ENCODE measurements at places on chromosomes 5 and 9.
A peak's percentile ranks its signal among the peaks of the same experiment; 100 is the strongest.

GRCh38 chr9:83451308-83451707 lies 86.9 kb downstream of the FRMD3 start:
- peak; percentile 50 for DNase-seq

DNA sequence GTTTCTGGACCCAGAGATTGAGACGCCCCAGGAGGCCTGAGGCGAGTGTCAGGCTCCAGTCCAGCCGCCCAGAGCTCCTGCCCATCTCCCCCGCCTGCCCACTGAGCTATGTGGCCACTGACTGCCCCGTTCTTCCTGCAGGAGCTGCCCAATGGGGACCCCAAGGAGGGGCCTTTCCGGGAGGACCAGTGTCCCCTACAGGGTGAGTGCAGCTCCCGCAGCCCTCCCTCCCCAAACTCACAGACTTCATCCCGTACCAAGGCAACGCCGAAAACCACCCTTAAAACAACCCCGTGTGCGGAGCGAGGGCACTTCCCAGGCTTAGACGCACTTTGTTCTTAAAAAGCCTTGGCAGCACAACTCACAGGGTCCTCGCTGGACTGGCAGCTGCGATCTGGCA lies 23.4 kb downstream of the NKD2 start:
- DNase-seq: no peak

- peak; percentile 38 for DNase-seq
Observed at GRCh38 chr5:134245101-134245604, 19.3 kb upstream of the PPP2CA start.

DNA sequence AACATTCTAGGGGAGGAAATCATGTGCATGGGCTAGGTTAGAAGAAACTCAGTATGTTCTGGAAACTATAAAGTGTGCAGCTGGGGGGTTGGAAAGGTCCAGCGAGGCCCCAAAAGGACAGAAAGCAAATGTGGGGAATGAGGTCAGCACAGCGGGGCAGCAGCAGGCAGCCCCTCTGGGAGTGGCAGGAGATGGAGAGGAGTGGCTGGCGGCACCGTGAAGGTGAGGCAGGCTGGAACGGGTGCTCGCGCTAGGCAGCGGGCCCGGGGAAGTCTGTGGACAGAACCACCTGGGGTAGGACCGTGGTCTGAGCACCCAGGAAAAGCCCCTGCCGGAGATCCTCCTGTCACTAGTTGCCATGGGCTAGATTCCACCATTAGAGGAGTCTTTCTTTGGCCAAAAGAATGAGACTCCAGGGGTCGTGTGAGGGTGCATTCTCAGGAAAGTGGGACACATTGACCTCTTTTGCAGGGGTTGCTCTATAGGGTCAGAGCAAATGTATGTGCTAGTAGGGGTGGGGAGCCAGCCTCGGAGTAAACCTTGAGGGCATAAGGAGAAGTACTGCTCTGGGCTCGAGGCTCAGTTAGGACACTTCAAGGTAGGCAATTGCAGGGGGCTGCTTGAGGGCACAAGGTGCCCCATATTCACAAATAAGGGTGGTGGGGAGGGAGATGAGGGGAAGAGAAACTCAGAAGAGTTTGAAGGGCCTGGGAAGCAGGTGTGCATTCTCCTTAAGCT lies 61.2 kb downstream of the IL6ST start:
- no peak for DNase-seq

GRCh38 chr9:120136696-120137095 lies 443.3 kb downstream of the CDK5RAP2 start:
- no peak for DNase-seq

- no peak for DNase-seq
Observed at GRCh38 chr5:115532517-115532916, 12.1 kb downstream of the FEM1C start.

- DNase-seq: no peak
Observed at GRCh38 chr9:87214991-87215390, 267.7 kb upstream of the GAS1 start.

DNA sequence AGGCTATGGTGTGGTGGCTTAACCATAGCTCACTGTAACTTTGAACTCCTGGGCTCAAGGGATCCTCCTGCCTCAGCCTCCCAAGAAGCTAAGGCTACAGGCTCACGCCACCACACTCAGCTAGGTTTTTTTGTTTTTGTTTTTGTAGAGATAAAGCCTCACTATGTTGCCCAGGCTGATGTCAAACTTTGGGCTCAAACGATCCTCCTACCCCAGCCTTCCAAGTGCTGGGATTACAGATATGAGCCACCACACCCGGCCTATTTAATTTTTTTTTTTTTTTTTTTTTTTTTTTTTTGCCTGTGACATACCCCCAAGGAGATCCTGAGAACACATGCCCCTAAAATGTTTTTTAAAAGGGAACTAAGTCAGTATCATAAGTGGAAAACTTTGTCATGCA lies 10.4 kb downstream of the FUBP3 start:
- DNase-seq: no peak

DNA sequence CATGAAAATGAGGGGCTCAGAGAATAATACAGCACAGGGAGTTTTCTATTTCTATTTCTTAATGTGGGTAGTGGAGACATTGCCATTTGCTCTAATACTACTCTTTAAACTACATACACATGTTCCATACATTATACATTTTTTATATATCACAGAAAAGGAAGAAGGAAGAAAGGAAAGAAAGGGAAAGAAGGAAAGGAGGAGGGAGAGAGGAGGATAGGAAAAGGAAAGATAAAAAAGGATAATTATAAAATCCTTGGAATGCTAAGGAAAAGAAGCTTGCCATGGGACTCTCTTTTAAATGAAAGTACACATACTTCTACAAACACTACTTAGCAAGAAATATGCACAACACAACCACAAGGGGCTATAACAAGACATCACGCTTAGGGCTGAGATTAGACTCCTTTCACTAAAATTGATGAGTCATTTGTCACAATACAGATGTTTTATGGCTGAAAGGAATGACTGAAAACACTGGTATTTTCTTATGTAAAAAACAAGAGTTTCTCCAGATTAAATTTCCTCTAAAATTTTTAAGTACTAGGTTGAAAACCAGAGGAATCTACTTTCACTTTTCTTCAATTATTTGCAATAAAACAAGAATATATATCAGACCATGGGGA lies 219.8 kb downstream of the ARL15 start:
- DNase-seq: no peak

GRCh38 chr9:112443200-112443599 lies 43.4 kb upstream of the KIAA1958 start:
- DNase-seq: peak; percentile 12

- DNase-seq: no peak
Observed at GRCh38 chr9:124853605-124854143, 414 bp downstream of the WDR38 start.

DNA sequence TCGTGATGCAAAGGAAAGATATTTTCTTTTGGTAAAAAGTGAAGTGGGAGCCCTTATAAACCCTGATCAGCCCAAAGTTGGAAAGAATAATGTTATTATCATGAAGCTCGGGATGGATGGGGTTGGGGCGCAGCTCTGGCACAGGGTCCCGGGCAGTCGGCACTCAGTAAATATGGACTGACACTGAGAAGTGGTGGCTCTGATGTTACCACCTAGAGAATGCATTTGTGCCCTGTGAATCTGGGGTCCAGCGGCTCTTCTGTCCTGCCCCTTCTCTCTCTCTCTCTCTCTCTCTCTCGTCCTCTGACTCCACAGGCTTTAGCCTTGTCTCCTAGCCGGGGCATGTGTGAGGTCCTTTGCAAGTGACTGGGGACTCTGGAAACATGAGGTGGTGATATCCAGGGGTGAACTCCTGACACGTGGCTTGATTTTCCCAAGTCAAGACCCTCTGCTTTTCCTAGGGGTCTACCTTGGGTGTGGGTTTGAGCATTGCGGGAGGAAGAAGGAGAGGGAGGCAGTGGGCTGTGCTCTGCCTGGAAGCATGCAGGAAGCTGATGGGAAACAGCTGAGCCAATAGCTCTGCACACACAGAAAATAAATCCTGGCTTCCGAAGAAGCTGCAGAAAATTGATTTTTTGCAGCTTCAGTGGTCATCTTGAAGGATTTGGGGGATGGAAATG lies 162.7 kb downstream of the MACROH2A1 start:
- peak; percentile 35 for DNase-seq

GRCh38 chr9:6634444-6634843 lies 11.1 kb downstream of the GLDC start:
- no peak for DNase-seq

- no peak for DNase-seq
Observed at GRCh38 chr9:69674112-69674685, 2.0 kb upstream of the APBA1 start.

DNA sequence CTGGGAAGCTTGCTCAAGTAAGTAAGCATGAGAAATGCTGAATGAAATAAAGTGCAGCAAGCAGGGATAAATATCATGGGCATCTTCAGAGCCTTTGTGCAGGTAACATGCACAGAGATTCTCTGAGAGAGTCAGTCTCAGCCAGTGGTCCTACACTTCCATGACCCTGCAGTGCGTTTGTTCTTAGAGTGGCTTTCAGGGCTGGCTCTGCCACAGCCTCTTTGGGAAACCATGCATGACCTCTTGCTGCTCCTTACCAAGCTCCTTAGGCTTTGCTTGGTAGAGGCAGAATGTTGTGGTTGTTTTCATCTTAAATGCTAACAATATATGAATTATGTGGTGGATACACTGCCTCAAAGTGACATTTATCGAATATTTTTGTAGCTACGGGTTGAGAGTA lies 5.4 kb downstream of the SYK start:
- DNase-seq: peak; percentile 35

GRCh38 chr9:122875523-122875922 lies 29.6 kb downstream of the RC3H2 start:
- no peak for DNase-seq

DNA sequence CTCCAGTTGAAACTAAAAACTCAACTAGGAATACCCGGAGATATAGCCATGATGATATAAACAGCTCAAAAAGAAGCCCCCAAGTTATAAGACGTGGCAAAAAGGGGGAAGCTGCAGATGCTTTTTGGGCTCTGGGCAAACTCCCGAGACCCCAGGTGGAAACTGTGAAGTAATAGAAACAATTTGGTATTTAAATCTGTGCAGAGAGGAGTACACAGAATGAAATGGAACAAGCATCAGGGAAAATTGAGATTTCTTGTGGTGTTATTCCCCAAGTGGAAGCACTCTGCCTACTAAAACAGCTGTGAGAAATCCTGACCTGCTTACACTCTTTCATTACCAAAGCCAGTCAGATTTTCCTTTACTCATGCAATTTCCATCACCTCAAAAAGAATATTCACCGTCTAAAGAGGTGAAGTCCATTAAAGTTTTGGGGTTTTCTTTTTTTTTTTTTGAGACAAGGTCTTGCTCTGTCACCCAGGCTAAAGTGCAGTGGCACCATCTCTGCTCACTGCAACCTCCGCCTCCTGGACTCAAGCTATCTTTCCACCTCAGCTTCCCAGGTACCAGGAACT lies 23.5 kb downstream of the SAXO1 start:
- no peak for DNase-seq

GRCh38 chr5:178537467-178538371 lies 52.5 kb downstream of the COL23A1 start:
- DNase-seq: peak; percentile 65

DNA sequence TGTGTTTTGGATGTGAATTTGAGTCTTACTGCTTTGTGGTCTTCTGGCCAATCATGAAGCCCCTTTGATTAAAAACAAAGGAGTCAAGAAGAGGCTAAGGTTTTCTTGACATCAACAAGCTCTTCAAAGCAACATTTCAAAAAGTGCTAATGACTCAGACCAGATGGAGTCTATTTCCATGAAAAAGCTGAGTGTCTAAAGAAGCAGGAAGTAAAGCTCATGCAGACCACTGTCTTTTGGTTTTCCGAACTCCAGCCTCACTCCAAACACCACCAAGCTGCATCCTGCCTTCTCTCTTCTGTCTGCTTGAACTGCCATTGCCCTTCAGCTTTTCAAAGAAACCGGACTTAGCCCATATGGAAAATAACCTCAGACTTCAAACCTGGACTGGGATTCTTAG lies 115.2 kb downstream of the PRDM6 start:
- DNase-seq: no peak

GRCh38 chr5:35482167-35482755 lies 135.4 kb upstream of the SPEF2 start:
- no peak for DNase-seq

- DNase-seq: no peak
Observed at GRCh38 chr9:128946571-128947276, 679 bp downstream of the DOLK start.

DNA sequence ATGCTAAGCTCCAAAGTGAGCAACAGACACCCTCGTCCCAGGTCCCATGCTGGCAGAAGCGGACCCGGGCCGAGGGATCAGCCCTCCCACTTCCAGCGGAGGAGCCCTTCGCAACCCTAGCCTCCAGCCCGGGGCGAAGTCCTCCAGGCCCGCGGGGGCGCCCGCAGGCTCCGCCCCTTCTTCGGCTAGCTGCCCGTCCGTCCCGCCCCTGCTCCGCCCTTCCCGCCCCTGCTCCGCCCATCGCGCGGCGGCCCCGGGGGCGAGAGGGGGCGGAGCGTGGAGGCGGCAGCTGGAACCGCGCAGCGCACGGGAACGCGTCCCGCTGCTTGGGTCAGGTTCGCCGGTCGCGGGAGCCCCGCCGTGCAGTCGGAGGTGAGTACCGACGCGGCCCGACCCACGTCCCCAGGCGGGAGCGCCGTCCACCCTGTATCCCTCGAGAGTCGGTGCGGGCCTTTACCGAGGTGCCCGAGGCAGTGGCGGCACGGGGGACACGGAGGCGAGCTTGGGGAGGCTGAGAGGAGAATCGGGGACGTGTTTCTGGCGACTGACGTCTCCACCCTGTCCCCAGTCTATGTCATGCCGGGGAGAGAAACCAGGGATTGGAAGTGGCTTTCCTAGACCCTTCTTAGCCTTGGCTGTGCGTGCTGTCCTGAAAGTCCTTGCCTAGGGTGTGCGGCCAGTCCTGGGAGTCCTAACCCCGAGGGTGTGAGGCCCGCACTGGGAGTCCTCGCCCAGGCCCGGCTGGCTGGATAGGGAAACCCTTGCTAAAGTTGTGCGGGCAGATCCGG lies at the start of gene ACO1:
ACO1 (plus strand) TSS at position 280 of the 788 bp plus-strand sequence. CDS start 20,864 bp downstream, outside the sequence.
- peak; percentile 94 for DNase-seq

DNA sequence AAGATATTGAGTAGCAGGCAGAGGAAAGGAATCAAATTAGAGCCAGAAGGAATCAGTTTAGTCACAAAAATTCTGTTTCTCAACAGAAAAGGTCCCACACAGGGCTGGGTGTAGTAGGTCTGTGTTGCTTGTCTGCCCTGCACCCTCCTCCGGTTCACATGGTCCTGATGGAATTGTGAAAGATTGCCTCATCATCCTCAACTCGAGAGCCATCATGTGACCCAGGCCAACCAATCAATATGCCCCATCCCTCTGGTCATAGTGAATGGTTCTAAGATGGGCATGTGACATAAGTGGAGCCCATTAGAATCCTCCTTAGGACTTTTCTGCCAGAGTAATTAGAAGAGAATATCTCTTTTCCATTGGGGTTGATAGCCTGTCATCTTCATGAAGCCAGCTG lies 56.7 kb upstream of the RAD23B start:
- no peak for DNase-seq

DNA sequence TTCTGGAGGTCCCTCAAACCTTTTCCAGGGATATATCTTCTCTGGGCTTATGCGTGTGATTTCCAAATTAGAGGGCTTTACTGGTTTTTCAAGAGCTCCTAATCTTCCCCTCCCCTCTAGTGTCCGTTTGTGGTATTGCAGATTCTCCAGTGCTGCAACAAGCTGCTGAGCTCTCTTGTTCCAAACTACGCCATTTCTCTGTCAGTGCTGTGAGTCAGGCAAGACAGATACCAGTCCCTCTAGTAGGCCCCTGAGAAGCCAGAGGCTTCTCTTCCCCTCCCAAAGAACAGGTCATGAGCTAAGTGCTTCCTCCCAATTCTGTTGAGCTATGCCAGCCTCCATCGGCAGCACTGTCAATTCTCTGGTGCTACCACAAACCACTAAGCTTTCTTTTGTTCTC lies 149.5 kb downstream of the FANCC start:
- peak; percentile 74 for DNase-seq
